ENCODE measurements at places on chromosomes 4 and X. TPM values are rescaled to one million over a fixed set of nuclear protein-coding genes. Genes with fewer than 3 reads are reported as not detected.

Gene NXF3
- 1.8 TPM for total RNA-seq

Gene POU4F2
- total RNA-seq = not detected

Gene EMCN
- total RNA-seq = 48.1 TPM

Gene NPNT
- 78.3 TPM for total RNA-seq

Gene HGFAC
- total RNA-seq = 1.6 TPM

Gene ODAPH
- total RNA-seq = not detected

Gene TDO2
- total RNA-seq = 1.3 TPM

Gene DRP2
- 0.16 TPM for total RNA-seq

Gene PGAM4
- not detected for total RNA-seq

Gene CT45A10
- not detected for total RNA-seq

Gene GLOD5
- 0.94 TPM for total RNA-seq

Gene SLC6A8
- total RNA-seq = 110 TPM

Gene HTRA3
- 1.7 TPM for total RNA-seq

Gene FOXP3
- total RNA-seq = 2.0 TPM

Gene NDUFC1
- total RNA-seq = 75.9 TPM

Gene RAPGEF2
- total RNA-seq = 50.6 TPM

Gene DGAT2L6
- total RNA-seq = not detected

Gene ATP10D
- total RNA-seq = 43.6 TPM

Gene DCAF4L1
- 0.16 TPM for total RNA-seq

Gene ARHGAP36
- total RNA-seq = 0.13 TPM

Gene VCX2
- total RNA-seq = not detected

Gene KCNE5
- 0.44 TPM for total RNA-seq

Gene MAGEA2B
- total RNA-seq = not detected

Gene VSIG1
- 1.4 TPM for total RNA-seq

Gene PNMA6F
- not detected for total RNA-seq

Gene HMGN5
- 5.6 TPM for total RNA-seq

Gene BTC
- 6.0 TPM for total RNA-seq

Gene FHIP1A
- total RNA-seq = 16.5 TPM

Gene CXCL1
- total RNA-seq = 29.7 TPM

Gene PCDH7
- total RNA-seq = 10.2 TPM

Gene ARL9
- total RNA-seq = 0.19 TPM

Gene FREM3
- 0.06 TPM for total RNA-seq

Gene CTBP1
- total RNA-seq = 170 TPM

Gene GPC3
- 43.0 TPM for total RNA-seq

Gene CYP2U1
- 5.9 TPM for total RNA-seq

Gene BCLAF3
- total RNA-seq = 17.2 TPM

Gene DMRTC1
- total RNA-seq = 0.41 TPM

Gene PDCL2
- total RNA-seq = not detected

Gene IL13RA2
- total RNA-seq = 0.31 TPM

Gene PDHA2
- total RNA-seq = not detected

Gene TACR3
- not detected for total RNA-seq

Gene AFF2
- 5.7 TPM for total RNA-seq

Gene PIN4
- total RNA-seq = 11.0 TPM

Gene NAA11
- not detected for total RNA-seq

Gene SLC26A1
- total RNA-seq = 2.9 TPM

Gene CXorf65
- total RNA-seq = 3.0 TPM

Gene UNC5C
- total RNA-seq = 3.1 TPM

Gene MAMLD1
- total RNA-seq = 6.5 TPM

Gene IL2RG
- total RNA-seq = 15.0 TPM

Gene LUZP4
- total RNA-seq = not detected

Gene AFP
- total RNA-seq = not detected

Gene DDX60
- total RNA-seq = 31.6 TPM

Data from kidney (tissue), 22 donors.